NB4 (cell line): ENCODE measurements at places on chromosomes 12 and 14.

DNA sequence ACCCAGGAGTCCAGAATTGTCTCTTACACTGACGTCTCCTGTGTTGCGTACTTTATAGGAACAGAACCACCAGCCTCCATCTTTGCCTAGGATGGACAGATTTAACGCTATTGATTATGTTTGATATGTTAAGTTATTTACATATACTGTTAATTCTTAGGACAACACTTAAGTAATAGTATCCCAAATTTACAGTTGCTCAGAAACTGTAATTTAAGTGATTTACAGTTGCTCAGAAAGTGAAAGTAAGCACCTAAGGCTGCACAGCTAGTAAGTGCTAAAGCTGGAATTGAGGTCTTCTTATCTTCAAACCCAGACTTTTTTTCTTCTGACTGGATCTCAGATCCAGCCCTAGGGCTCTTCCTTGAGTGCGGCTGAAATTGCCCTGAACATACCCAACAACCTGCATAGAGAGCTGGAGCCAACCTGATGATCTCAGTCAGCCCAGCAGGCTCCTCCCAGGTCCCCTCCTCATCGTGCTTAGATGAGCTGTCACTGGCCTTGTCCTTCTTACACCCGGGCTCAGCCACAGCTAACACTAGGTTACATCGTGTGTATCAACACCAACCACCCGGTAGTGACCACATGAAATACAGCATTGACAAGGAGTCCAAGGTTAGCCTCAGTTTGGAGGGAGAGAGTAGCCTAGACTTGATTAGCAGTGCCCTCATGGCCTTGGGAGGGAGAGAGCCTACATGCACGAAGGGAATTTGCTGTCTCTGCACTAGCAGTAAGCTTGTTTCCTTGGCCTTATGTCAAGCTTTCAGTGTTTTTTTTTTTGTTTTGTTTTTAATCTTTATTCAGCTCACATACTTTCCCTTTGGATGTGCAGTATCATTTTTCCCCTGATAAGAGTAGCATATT is 111.1 kb upstream of the ARHGAP5 start:
- DNase-seq: no peak

GRCh38 chr14:86625637-86626036 is 1095.7 kb downstream of the FLRT2 start:
- no peak for DNase-seq

DNA sequence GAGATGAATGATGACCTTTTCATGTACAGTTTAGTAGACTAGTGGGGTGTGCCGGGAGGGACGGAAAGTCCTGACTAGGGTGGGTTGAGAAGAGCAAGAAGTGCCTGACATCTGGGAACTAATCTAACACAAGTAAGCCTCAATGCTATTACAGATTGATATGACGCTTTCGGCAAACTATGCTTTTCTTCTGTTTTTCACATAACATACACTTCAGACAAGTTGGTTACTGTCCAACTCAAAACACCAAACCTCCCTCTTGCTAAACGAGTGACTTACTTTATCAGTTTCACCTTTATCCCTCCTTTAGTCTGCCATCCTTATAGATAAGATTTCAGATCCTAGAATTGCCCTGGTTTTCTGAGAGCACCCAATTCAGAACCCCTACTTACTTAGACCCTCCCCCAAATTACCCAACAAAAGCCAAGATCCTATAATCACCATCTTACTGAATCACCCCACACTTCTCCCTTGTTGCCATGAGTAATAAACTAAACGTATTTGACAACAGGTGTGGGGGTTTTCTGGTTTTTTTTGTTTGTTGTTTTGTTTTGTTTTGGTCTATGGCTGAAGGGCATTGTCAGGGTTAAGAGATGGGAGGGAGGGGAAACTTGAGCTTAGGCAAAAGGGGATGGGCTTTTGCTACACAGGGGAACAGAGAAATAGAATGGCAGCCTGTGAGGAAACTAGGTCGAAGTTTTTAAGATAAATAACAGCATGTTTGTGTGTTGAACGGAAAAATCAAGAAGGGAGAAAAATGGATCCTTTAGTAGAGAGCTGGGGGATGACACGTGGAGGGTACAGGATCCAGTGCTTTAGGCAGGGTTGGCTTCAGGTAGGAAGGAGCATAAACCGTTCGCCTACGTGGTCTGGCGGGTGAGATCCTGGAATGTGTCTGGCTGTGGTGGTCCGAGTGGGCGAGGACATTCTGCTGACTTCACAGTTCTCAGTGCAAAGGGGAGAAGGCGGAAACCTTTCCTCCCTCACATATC is 6.1 kb upstream of the PSMA3 start:
- no peak for DNase-seq

GRCh38 chr14:104882991-104883660 is 18.1 kb downstream of the CEP170B start:
- peak; percentile 46 for DNase-seq

DNA sequence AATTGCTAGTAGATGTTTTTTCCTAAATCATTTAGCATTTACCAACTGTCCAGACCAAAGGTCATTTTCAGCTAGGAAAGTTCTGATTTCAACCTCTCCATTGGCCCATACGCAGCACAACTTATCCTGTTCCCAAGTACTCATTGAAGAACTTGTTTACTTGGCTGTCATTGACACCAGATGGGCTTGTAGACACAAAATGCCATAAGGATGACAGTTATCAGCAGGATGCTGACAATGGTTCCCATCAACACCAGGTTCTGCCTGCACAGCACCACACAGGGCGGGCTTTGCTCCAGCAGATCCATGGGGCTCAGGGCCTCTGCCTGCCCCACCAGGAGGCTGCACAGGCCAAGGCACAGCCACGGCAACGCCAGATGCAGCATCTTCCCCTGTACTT is 36.5 kb upstream of the TMPRSS12 start:
- no peak for DNase-seq

GRCh38 chr12:80313209-80313608 is 130.8 kb upstream of the PTPRQ start:
- DNase-seq: no peak

- DNase-seq: peak; percentile 73
Measured at GRCh38 chr14:32073537-32074189, 3.4 kb upstream of the ARHGAP5 start.

DNA sequence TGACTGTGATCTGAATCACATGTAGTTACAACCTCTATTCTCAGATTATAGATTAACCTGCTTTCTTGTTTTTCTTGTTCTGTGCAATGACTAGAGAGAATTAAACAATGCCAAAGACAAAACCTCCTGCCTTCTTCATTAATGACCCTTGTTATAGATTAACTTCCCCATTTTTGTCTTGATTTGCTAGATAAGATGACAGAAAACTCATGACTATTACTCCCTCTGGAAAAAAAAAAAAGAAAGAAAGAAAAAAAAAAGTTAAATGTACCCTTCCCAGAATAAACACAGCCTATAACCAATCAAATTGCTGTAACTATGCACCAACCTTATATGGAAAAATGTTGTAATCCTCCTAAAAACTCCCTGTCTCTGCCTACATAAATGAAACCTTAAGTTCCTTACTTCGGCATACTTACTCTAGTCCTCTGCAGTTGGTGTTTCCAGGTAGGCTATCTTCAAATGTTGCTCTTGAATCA is 41.1 kb upstream of the PCED1B start:
- no peak for DNase-seq

GRCh38 chr14:99548255-99548654 is 55.8 kb downstream of the CCDC85C start:
- no peak for DNase-seq

GRCh38 chr12:26134540-26134939 is 9.7 kb upstream of the BHLHE41 start:
- no peak for DNase-seq

DNA sequence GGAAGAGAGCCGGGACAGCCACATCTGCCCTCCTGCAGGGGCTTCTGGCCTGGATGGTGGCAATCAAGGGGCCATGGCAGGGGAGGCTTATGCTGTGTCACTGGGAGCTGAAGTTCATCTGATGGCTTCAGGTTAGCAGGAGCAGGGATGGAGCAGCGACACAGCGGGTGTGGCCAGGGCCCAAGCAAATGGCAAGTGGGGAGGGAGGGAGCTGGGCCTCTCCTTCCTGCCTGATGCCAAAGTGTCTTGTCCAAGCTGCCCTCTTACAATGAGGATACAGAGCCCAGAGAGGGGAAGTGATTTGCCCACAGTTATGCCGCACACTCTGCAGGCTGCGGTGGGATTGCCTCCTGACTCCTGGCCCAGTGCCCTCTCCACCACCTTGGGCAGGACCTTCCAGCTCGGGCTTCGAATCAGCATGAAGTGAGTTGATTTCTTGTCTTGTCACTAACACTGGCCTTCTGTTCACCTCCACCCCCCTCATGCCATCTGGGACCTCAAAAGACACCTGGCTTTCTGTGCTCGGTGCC is 51.3 kb downstream of the IQSEC3 start:
- DNase-seq: no peak

GRCh38 chr14:90388437-90388836 is 8.4 kb upstream of the CALM1 start:
- peak; percentile 42 for DNase-seq

DNA sequence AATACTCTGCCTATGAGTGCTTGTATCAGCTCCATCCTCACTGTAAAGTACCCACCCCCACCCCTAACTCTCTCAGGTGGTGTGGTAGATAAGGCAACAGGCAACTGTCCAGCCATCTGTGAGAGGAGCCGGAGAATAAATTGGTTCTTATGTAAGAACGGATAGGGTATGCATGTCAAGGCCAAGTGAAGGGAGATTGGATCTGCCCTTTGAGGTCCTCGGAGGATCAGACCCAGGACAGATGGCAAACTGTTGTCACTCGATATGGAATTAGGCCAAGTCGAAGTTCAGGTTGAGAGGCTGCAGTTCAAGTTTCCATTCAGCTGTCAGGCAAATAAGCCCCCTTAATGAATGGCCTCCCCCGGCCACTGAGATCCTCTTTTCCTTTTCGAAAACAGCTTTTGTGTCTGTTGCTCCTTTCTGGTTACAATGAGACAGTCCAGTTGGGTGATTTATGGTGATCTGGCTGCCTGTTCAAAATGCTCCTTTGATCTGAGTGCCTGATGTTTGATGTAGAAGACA is 120.3 kb downstream of the VRK1 start:
- no peak for DNase-seq

GRCh38 chr14:55430024-55430690 is 10.3 kb downstream of the TBPL2 start:
- peak; percentile 68 for DNase-seq

GRCh38 chr12:99752740-99753139 is 105.2 kb downstream of the GARIN6 start:
- DNase-seq: no peak

DNA sequence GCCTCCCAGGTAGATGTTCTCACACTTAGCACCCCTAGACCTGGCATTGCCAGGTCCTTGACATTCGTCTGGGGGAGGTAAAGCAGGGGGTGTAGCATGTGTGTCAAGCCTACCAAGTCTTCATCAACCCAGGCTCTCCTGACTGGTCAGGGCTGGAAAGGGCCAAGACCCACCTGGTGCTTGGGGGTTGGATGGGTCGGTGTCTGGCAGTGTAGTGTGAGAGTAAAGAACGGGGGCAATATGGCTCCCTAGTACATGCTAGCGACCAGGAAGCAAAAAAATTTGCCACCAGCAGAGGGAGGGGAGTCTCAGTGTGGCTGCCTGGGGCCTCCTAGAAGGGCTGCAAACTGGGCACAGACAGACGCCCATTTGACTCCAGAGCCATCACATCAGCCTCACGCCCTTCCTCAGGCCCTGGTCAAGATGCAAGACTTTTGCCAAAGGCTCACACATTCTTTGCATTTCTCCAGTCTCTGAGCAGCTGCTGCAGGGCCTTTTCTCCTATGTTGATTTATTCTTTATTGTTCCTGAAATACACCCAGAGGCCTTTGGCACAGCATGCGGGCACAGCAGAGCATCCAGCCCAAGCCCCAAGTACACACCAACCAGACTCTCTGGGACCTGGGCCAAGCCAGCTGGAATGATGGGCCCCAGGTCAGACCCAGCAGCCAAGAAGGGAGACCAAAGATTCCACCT is 38.3 kb upstream of the PNMA1 start:
- peak; percentile 50 for DNase-seq

DNA sequence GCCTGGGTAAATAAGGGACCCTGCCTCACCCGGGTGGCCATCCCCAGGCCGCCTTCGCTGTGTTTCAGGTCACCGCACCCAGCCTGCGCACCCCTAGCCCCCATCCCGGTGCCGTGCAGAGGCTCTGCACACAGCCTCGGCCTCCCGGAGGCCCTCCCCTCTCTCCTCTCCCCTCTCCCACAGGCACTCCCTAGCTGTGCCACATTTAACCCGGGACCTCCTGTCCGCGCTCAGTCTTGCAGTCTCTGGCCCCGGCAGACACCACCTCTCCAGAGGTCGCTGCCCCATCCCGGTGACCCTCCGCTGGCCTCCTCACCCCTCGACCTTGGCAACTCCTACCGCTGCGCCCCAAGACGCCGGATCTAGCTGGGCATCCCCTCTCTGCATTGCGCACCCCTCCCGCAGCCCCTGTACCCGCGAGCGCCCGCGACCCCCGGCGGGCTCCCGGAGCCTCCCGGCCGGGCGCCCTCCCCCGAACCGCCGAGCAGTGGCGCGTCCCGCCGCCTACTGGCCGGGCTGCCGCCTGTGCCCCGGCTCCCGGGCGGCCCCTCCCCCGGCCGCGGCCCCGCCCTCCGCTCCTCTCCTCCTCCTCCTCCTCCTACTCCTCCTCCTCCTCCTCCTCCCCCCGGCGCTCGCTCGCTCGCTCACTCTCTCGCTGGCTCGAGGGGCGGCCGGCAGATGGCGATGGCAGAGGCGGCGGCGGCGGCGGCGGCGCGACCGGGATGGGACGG is 120.7 kb downstream of the AACS start:
- peak; percentile 52 for DNase-seq

GRCh38 chr12:93857991-93858447 is 180.8 kb downstream of the CRADD start:
- no peak for DNase-seq

GRCh38 chr14:80567905-80568536 is 356.7 kb upstream of the DIO2 start:
- DNase-seq: no peak
